Immature natural killer cell (primary cell): ENCODE measurements at places on chromosomes 3 and 15.

GRCh38 chr3:330494-331115 lies 134.0 kb downstream of the CHL1 start:
- no peak for DNase-seq

DNA sequence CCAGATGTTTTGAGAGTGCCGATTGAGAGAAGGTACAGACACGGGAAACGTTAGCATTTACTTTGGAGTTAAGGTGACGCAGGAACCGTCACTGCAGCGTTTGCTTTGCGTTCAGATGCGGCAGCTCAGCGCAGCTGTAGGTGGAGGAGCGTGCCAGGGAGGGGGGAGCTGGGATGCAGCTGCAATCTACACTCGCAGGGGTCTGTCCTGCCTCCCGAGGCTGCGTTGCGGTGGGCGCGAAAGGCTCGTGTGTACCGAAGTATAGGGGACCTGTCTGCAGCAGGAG lies 425 bp upstream of the FYTTD1 start:
- DNase-seq, result no peak

GRCh38 chr3:20930034-20930433 lies 744.0 kb upstream of the SGO1 start:
- no peak for DNase-seq

- DNase-seq, result no peak
Measured at GRCh38 chr15:67992834-67993233, 61.3 kb upstream of the PIAS1 start.

DNA sequence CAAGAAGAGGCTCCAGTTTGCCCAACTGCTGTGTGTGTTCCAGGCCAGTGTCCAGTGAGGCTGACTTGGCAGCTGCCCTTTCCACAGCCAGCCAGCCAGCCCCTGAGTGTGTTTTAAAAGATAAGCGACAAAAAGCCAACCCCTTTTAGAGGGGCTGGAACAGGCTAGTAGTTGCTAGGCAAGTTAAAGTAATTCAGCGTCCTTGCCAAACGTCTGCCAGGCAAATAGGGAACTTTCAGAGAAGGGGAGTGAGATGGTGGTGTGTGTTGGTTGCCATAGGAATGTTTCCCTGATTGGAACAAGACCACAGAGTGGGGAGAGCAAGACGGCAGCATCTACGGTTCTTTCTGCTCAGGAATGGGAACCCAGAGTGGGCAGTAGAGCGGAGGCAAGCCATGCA lies 86.3 kb downstream of the TMEM108 start:
- no peak for DNase-seq

GRCh38 chr15:78129751-78130287 lies 1.4 kb downstream of the CIB2 start:
- DNase-seq, result no peak

DNA sequence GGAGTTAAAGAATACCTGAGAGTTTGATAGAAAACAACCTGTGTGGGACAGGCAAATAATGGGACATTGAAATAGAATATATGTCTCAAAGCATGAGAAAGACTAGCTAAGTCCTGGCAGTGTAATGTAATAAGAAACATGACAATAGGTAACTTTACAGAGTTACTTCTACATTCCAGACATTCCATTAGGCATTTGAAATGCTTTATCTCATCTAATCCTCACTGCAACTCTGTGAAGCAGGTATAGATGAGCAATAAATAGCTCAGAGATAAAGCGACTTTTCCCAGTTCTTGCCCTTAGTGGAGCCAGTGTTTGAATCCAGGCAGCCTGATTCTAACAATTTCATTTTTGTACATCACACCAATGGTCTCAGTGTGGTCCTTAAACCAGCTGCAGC lies 76.8 kb downstream of the CPNE4 start:
- no peak for DNase-seq

DNA sequence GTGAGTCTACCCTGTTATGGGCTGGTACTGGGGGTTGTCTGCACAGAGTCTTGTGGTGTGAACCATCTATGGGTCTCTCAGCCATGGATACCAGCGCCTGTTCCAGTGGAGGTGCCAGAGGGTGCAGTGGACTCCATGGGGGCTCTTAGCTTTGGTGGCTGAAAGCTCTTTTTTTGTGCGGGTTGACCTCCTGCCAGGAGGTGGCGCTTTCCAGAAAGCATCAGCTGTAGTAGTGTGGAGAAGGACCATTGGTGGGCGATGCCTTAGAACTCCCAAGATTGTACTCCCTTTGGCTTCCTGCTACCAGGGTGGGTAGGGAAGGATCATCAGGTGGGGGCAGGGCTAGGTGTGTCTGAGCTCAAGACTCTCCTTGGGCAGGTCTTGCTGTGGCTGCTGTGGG lies 602.6 kb downstream of the RSL24D1 start:
- no peak for DNase-seq

GRCh38 chr15:69703532-69704187 lies 251.0 kb downstream of the RPLP1 start:
- no peak for DNase-seq

- no peak for DNase-seq
Measured at GRCh38 chr3:138441742-138442141, 7.3 kb downstream of the ESYT3 start.

GRCh38 chr3:4744405-4745234 lies 234.6 kb upstream of the BHLHE40 start:
- DNase-seq, result no peak

- no peak for DNase-seq
Measured at GRCh38 chr15:27468151-27468591, 497.2 kb downstream of the GABRG3 start.

GRCh38 chr15:37791693-37792092 lies 142.7 kb upstream of the TMCO5A start:
- no peak for DNase-seq

- no peak for DNase-seq
Measured at GRCh38 chr15:85550283-85550682, 169.9 kb downstream of the AKAP13 start.

DNA sequence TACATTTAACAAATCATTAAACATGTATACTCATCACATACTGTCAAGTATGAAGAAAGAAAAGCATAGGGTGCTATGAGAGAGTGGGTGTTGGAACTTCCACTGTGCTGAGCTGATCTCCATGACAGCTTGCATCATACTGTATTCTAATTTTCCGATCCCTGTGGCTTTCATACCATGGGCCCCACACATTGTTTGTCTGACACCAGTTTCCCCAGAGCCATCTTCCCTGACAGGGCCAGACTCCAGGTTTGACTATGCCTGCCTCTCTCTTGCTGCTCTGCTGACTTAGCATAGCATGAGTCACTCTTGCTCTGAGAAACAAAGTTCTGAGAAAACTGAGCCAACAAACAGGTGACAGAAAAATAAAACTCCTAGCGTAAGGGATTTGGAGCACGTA lies 37.0 kb upstream of the CASR start:
- DNase-seq, result no peak

DNA sequence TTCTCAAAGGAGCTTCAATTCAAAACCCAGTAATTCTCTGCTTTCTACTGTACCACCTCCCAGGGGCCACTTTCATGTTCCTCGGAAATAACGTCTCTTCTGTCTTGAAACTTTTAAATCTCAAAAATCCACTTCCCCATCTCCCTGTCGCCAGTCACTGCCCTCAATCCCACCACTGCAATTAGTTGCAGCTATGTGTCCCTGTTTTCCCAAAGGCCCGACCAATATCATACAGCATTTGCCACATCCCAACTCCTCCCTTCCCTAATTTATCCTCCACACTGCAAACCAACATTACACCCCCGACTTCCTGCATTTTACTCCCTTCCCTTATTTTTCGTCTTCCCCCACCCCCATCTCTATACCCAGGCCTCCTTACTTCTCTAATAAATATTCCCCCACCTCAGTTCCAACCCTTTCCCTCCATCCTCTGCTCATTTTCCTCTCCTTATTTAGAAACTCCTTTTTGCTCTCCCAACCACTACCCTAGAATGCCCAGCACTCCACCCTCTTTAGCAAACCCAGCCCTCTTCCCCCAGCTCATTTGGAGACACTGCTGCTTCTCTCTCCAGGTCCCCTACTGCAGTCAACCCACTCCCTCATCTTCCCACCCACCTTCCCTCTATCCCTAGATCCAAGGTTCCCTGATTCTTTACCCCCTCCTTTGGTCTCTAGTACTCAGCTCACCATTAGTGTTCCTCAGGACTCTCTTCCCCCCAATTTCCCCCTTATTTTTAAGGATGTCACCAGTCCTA lies 1.1 kb downstream of the NPTN start:
- peak; percentile 4 for DNase-seq

DNA sequence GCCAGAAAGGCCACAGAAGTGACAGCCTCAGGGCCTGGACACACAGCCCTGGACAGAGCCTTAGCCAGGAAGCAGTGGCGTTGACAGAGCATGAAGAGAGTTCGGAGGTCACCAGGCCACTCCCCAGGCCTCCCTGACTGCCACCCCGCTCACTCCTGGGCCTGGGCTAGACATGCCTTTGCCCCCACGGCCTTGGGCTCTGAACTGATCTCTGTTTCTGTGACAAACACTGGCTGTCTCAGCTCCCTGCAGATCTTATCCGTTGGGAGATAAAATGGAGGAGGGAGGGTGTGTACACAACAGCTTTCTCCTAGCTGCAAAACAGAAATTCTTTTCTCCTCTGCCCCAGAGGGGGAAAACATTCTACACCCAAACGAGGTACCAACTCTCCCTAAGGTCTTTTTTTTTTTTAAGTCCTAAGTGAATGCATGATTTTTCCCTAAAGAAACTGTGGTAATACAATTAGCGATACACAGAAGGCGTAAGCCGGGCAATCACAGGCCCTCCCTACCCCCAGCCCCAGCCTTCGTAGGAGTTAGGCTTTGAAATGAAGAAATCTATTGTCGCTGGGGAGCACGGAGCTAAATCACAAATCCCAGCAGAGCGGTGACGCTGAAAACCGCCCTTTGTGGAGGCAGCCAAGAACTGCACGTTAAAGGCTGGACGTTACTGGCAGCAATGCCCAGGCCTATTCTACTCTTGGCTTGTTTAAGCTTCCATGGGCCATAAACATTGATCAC lies 45.0 kb downstream of the SRGAP3 start:
- DNase-seq, result no peak

GRCh38 chr3:60890226-60890625 lies 361.0 kb downstream of the FHIT start:
- no peak for DNase-seq
